ENCODE measurements at places on chromosomes 12 and 14.

GRCh38 chr12:49643961-49644619, 20.7 kb downstream of the PRPF40B start:
- no peak for DNase-seq

- no peak for DNase-seq
These were observed 2.7 kb downstream of the APOLD1 start for GRCh38 chr12:12788131-12788530.

DNA sequence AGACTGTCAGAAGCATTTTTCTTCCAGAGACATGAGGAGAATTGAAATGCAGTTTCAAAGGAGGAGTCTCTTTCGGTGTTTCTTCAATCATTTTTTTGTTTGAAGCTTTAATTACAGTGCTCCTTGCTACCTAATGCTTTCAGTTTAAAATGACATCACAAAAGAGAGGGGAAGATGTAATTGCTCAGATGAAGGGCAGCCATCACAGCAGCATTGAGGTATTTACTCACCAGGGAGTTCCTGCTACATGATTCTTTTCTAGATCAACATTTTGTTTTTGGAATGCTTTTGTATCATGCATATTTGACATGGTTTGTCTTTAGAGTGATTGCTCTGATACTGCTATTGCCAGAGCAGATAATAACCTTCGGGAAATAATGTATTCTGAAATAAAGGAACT, 28.6 kb downstream of the FLRT2 start:
- no peak for DNase-seq

- DNase-seq, result no peak
These were observed 45.8 kb upstream of the TBX3 start for GRCh38 chr12:114729731-114730130.

DNA sequence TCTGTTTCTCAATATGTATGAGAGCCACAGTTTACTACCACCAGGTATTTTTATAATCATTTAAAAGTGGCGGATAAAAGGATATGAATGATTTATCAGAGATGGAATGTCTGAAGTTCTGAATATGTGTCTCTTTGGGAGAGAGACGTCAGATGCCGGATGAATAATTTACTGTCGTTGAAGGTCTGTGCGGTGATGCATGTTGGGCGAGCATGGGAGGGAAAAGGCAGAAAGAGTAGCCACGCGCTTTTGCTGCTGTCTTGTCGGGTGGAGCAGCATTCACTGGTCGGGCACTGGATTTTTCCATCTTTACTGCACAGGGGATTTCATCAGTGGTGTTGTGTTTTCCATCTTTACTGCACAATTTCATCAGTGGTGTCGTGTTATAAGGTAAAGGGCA, 65.6 kb downstream of the SYNE2 start:
- peak; percentile 20 for DNase-seq

DNA sequence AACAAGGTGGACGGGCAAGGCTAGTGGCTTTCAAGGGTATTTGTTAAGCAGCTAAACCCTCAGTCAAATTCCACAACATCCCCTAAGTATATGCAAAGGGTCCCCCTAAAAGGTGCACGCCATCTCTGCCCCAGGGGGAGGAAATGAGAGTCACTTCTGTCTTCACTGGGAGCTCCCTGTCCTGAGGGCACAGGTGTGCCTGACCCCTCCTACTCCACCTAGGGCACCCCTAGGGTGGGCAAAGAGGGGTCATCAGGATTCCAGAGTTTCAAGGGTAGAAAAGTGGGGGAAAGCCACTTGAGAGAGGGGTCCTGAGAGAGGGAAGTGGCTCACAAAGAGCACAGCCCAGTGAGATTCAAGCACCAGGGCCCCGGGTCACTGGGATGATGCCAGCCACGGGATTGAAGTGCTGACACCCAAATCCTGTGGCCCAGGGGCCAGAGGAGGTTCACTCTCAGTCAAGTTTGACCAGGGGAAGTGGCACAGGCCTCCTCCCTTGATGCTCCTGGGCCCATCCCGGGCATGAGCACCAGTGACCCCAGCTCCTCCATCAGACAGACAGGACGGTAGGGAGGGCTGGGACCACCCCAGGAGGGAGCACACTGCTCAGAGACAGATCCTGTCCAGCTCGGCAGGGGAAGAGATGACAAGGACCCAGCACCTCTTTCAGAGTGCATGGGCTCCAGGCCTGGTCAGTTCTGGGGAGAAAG, 82.3 kb upstream of the BCL11B start:
- DNase-seq, result no peak

GRCh38 chr12:58584880-58585279, 335.4 kb downstream of the LRIG3 start:
- DNase-seq, result no peak

GRCh38 chr12:40002178-40003169, 103.4 kb downstream of the SLC2A13 start:
- peak; percentile 86 for DNase-seq

- no peak for DNase-seq
These were observed 209.5 kb upstream of the DIO3 start for GRCh38 chr14:101351769-101352168.

DNA sequence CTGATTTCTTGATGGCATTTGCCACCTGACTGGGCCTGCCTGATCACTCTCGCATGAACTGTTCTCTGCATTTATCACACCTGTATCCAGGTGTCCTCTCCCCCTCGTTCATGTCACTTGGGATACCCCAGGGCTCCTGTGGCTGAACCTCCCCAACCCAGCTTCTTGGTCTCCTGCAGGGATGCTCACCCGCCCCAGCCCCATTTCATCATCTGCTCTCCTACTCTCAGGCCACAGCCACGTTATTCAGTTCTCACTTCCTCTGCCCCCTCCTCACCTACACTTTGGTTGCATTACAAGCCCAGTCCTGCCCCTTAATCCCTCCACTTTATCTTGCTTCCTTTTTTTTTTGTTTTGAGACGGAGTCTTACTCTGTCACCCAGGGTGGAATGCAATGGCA, 35.5 kb downstream of the TMBIM6 start:
- DNase-seq, result no peak

DNA sequence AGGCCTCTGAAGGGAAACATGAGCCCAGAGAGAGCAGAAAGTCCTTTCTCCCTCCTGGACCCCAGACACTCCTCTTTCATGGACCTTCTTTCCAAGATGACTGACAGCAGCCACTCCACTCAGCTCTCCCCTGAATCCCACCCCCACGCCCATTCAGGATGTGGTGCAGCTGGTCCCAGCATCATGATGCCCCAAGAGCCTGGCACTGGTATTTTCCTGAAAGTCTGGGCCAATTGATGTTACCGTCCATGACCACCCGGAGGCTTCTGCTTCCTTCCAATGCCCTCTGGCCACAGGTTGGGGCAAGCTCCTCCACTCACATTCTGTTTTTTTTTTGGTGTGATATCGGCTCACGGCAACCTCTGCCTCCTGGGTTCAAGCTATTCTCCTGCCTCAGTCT, 112.6 kb downstream of the CALM1 start:
- no peak for DNase-seq

DNA sequence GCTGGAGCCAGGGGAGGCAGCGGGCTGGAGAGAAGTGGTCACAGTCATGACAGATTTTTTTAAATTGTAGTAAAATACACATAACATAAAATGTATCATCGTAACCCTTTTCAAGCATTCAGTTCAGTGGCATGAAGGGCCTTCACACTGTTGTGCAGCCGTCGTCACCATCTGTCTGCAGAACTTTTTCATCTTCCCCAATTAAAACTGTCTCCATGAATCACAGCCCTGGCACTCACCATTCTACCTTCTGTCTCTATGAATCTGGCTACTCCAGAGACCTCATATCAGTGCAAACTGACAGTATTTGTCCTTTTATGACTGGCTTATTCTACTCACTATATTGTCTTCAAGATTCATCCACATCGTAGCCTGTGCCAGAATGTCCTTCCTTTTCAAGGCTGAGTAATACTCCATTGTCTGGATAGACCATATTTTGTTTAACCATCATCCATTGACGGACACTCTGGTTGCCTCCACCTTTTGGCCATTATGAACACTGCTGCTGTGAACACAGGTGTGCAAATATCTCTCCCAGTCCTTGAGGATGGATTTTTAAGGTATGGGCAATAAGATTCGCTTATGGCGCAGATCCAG, 91.5 kb upstream of the NCOR2 start:
- DNase-seq, result no peak

DNA sequence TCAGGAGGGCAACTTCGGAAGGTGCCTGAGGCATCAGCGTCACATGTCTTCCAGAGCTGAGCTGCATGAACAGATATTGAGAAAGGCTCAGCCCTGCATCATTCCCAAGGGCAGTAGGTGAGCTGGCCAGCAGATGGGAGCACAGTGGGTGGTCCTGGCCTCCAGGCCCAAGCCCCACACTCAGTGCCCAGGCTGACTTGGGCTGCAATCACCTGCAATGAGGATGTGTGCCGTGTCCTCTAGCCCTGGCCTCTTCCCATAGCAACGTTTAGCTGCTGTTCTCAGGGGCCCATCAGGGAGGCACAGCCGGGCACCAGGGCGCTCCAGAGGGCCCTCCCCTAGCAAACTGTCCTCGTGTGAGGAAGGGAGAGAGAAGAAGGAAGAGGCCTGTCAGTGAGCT, 32.0 kb downstream of the TEP1 start:
- no peak for DNase-seq

- DNase-seq, result no peak
These were observed 73.1 kb upstream of the PAWR start for GRCh38 chr12:79763766-79764452.

DNA sequence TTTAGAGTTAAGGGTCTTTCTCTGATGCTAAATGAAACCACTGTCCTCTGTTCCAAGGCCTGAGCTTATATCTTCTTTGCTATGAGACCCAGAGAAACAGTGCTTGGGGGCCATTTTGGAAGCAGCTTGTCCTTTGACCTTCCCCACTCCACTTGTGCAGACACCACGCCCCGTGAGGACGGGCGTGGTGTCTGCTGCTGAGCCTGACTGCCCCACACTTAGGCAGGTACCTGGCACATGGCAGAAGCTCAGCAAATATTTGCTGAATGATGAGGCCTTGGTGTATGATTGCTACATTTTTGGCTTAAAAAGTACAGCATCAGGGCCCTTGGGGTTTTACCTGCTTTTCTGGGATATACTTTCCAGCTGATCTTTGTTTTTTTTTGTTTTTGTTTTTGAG, 69.9 kb downstream of the RASSF3 start:
- no peak for DNase-seq

DNA sequence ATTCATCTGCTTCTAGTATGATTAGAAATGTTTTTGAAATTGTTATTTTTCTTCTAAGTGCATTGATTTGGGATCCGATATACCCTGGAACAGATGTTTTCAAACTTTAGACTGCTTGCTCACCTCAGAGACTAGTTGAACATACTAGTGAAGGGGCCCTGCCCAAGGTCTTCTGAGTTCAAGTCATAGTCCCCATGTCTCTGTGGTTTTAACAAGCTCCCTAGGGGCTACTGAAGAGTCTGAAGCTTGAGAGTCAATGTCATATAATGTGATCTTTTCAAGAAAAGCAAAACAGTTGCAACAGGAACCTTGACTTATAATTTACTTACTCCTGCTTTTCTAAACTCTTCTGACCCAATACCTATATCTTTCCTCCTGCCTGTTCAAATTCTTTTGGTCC, 7.5 kb upstream of the UBE2N start:
- DNase-seq, result no peak

- no peak for DNase-seq
These were observed 62.9 kb upstream of the ELK3 start for GRCh38 chr12:96131230-96131788.

DNA sequence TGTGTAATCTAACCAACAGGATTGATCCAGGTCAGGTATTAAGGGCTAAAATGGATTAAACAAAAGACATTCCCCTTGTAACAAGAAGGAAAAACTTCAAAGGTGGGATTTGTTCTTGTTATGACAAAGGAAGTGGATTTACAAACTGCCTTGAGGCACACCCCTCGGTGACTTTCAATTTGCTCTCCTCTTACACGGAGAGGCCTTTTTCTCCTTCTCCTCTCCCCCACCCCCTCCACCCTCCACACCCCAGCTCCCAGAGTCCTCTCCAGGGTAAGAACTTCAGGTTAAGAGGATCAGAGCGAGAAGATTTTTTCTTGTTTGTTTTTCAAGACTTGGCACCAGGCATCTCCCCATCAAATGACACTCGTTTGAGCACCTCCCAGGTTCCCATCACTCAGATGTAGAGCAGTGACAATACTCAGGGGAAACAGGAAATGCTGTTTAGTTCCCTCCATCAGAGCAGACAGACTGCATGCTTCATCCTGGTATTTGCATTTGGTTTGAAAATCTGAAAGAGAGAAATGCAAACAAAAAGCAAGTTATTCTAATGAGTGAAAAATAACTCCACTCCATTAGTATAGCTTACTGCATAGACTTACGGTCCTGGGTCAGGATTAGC, 77.6 kb upstream of the TMEM260 start:
- DNase-seq, result no peak

GRCh38 chr14:103061482-103061976, 4.2 kb upstream of the CDC42BPB start:
- DNase-seq, result no peak

GRCh38 chr12:126718365-126718764, 1548.6 kb upstream of the TMEM132C start:
- no peak for DNase-seq

- no peak for DNase-seq
These were observed 2.2 kb downstream of the PRMT8 start for GRCh38 chr12:3493043-3493858.

DNA sequence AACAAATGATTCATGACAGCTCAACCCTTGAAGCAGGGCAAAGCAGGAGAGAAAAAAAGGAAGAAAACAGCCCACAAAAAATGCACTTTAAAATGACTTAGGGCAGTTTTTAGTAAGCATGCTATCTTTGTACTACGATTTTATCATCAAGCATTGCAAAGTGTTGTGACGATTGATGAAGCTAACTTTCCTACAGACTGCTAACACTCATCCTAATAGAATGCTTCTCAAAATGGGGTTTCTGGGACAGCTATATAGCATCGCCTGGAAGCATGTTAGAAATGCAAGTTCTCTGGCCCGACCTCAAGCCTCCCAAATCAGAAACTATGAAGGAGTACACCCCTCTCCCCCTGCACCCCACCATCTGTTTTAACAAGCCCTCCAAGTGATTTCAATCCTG, 256.4 kb downstream of the SSPN start:
- no peak for DNase-seq

DNA sequence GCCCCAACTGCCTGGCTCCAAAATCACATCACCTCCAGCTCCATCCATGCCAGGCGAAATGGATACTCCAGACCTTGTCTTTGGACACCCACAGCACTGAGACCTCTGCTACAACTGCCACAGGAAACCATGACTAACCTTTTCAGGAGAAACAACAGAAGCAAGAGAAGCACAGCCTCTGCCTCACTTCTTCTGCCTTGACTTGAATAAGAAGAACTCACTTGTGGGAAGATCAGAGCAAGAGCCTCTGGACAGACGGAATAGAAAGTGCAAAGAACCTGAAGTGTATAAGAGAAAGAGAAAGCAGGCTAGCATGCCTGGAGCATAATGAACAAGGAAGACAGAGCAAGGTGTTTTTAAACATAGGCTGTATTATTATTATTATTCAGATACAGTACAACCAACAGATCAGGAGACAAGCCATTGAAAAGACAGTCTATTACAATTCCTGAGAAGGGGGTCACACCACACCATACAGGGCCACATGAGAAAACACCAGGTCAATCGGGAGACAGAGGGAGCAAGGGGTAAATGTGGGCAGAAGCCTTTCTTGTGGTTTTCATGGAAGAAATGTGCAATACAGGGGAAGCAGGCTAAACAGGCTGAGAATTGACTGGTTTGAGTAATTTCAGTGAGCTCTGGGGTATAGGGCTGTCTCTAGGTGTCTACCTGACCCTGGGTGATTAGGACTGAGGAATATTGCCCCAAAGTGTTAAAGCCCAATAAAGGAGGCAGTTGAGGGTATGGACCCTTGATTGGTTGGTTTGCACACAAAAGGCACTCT, 7.4 kb upstream of the OR10P1 start:
- no peak for DNase-seq

Data from RCC 7860 (cell line).